ENCODE measurements at places on chromosomes 2 and 18.

DNA sequence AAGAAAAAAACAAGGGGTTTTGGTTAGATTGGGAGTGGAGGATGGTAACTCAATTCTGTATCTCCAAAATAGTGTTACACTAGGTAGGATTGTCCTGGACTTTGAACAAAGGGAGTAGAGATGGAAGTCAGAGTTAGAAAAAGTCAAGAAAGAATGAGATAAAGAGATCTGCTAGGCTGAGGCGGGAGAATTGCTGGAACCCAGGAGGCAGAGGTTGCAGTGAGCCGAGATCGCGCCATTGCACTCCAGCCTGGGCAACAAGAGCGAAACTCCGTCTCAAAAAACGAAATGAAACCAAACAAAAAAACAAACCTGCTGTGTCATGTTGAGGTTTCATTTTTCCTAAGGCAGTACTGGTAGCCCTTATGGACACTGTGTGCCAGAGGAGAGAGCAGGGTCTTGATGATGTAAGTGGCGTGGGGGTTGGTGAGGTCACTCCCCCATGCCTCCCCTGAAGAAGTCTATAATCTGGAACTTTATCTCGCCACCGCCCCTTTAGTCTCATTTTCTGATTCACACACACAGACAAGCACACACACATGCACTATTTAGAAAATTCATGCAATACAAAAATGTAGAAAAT, 10.5 kb downstream of the DRC1 start:
- no peak for DNase-seq

DNA sequence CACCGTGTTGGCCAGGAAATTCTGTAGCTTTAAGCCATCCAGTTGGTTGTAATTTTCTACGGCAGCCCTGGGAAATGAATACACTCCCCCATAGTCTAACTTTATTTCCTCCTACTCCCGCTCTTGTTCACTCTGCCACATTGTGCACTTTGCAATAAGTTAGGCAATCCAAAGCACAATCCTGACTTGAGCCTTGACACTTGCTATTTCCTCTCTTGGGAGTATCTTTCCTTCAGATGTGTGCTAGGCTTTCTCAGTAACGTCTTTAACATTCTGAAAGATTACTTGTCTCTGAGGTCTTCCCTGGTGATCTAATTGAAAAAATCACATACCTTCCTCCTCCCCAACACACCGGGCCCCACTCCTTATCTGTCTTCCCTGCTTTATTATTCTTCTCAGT, 65.9 kb upstream of the RAB27B start:
- DNase-seq, result no peak

DNA sequence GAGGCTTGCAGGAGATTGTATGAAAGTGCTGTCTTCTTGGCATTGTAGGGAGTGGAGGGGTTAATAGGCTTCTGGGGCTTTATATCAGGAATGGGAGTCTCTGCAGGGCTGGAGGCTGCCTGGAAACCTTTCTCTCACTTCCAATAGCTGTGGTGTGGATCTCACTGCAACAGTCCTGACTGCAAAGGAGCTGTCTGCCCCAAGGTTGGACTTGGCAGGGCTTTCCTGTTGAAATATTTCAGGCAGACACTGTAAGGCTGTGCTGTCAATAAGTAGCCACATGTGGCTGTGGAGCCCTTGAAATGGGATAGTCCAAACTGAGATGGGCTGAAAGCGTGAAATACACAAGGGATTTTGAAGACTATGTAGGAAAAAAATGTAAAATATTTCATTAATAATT, 399.1 kb upstream of the SPRED2 start:
- DNase-seq, result no peak

- DNase-seq, result no peak
These were observed 42.4 kb downstream of the LMAN2L start for GRCh38 chr2:96697476-96697875.

- DNase-seq, result no peak
These were observed 79.6 kb upstream of the RAB12 start for GRCh38 chr18:8529609-8530008.

DNA sequence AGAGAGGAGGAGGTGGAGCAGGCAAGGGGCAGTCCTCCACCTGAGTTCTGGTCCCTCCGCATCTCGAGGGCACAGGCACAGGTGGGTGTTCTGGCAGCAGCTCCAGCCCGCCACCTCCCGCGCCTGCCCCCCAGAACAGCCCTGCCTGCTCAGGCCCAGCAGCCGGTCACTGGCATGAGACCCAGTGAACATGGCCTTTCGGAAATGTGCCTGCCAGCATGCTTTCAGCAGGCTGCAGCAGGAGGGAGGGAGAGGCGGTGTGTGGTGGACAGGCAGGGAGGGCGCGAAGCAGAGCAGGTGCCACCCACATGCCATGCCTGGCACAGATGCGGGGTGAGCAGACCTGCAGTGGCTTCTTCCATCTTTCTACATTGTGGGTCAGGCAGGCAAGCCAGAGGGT, 3.4 kb upstream of the OR6B3 start:
- DNase-seq, result no peak

DNA sequence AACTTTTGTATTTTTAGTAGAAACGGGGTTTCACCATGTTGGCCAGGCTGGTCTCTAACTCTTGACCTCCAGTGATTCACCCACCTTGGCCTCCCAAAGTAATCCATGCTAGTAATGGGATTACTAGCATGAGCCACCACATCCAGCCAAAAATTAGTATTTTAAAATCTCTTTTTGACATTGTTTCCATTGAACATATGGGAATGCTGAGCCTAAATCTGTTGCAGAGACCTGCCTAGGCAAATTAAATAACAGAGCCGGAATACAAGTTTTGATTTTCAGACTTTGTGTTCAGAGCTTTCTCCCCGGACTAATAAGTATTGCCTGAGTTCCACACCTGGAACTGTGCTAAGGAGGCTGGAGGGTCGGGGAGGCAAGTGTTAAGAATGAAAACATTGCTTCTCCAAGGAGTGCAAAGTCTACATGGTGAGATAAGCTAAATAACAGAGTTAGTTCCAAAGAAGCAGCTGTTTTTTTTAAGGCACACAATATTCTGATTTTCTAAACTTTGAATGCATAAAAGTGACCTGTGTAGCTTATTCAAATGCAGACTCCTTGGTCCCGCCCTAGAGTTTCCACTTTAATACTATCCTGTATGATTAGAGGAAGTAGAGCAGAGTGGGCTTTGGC, 150.6 kb upstream of the CELF4 start:
- no peak for DNase-seq

GRCh38 chr2:201649442-201649841, 6.1 kb upstream of the TMEM237 start:
- DNase-seq, result no peak

DNA sequence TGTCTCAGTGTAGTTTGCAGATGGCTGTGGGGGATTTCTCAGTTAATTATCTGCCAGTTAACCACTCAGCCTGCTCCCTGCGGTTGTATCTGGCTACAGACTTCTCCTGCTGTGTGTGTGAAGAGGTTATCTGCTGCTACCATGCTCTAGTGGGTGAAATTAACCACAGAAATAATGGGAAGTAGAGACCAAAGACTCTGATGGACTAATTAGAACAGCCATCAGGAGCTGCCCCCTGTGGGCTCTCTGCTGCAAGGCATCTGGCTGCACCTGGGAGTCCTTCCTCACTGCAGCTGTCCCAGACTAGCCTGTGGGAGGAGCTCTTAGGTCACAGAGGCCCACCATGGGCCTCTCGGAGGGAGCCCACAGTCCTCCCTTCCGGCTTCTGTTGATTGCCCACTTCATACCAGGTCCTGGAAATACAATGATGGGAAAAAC, 66.6 kb downstream of the CTIF start:
- DNase-seq, result no peak

DNA sequence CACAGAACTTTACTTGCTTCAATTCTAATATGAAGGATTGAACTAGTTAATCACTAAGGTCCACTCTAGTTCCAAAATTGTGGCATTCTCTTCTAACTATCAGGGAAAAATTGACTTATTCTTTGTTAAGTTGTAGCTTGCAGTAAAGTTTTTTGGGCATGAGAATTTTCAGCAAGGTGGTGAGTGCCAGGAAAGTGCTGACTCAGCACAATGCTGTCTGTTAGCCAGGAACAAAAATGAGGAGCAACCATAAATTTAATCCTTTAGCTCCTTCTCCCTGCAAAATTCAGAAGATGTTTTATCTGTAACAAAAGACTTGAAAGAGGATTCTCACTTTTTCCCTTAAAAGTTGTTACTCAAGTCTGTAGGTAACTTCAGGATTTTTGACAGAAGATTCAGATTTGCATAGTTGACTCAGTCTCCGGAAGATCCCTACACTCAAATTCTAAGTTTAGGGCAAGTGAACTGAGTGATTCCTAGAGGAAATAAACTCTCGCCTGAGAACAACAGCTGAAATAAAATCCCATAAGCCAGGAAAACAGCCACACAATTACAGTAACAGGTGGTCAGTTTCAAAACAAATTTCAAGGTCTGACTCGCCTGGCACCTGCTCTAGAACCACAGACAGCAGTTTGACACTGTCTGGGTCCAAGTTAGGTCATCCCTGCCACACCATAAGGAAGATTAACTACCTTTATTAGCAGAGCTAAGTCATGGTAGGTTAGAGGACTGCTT, 20.2 kb upstream of the DARS1 start:
- DNase-seq, result no peak
